ENCODE measurements at places on chromosomes 6 and 20.

- DNase-seq: peak; percentile 34
Observed at GRCh38 chr6:84639396-84639795, 125.0 kb downstream of the TBX18 start.

DNA sequence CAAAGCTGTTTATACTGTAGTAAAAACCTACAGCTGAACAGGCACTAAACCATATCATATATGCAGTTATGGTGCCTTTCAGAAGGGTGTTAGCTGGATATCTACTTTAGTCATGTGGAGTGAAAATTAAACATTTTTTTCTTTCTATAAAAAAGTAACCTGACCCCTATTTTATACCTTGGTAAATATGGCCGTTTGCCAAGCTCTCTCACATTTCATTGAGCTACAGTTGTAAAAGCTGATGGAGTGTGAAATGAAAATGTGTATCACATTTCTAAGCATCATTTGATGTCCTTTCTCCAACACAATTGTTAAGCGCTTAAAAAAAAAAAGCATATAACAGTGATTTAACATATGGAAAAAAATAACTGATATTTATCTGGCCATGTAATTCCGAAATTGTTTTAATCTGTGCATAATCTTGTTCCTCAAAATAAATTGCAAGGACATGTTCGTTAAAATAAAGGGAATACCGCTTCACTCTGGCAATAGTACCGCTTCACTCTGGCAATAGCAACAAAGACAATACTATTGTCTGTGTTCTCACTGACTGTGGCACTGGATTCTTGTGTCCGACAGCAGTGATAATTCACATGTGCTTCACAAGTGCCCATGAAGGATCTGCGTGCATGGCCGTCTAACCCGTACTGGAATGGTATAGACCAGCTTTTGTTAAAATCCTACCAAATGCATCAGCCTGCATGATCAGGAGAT lies 391.8 kb upstream of the SOX4 start:
- no peak for DNase-seq

- no peak for DNase-seq
Observed at GRCh38 chr20:664151-664550, 11.2 kb upstream of the SRXN1 start.

GRCh38 chr6:12506159-12506558 lies 210.4 kb upstream of the PHACTR1 start:
- no peak for DNase-seq

GRCh38 chr6:167706313-167707109 lies 120.2 kb upstream of the AFDN start:
- no peak for DNase-seq

All from AG10803 (cell line).